WTC11 (cell line): ENCODE measurements at places on chromosomes 5 and 9.

- DNase-seq, result peak; percentile 8
Measured at GRCh38 chr9:136854842-136855460, 2.8 kb downstream of the MAMDC4 start.

DNA sequence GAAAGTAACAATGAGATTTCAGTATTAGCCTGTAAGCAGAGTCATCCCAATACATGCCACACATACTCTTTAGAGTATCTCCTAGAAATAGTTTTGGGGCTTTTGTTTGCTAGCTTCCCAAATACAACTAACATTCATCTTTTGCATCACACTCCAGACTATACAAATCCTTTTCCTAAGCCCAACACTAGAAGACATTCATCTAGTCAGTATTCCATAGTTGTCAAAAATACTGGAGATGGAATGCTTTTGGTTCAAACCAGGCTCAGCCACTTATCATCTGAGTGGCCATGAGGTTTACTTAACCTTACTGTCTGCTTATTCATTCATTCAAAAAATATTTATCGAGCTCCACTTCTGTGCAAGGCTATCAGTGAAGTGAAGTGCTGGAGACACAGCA lies 205.1 kb upstream of the SGCD start:
- no peak for DNase-seq

DNA sequence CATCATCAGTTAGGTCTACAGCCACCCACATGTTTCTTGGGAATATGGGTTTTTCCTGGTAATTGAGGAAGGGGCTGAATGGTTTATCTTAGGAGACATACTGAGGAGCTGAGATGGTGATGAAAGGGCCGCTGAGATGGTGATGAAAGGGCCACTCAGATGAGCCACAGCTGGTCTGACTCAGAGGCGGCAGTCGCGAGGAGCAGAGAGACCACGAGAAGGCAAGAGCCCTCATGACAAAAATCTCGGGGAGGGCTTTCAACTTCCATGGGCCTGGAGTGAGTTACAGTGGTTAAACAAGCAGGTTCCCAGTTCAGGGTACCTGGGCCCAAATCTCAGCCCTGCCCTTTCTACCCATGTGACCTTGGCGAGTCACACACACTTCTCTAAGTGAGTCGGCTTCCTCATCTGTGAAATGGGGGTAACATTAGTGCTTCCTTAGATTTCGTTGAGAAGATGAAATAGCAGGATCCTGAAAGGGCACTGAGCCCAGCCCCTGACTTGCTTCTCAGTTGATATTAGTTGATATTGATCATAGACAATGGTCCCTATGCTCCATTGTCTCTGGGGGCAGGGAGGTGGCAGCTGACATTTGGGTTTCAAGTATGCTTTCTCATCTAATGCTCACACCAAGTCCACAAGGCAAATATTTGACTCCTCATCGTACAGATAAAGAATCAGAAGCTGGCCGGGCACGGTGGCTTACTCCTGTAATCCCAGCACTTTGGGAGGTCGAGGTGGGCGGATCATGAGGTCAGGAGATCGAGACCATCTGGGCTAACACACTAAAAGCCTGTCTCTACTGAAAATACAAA lies 169.5 kb downstream of the RGS3 start:
- no peak for DNase-seq

DNA sequence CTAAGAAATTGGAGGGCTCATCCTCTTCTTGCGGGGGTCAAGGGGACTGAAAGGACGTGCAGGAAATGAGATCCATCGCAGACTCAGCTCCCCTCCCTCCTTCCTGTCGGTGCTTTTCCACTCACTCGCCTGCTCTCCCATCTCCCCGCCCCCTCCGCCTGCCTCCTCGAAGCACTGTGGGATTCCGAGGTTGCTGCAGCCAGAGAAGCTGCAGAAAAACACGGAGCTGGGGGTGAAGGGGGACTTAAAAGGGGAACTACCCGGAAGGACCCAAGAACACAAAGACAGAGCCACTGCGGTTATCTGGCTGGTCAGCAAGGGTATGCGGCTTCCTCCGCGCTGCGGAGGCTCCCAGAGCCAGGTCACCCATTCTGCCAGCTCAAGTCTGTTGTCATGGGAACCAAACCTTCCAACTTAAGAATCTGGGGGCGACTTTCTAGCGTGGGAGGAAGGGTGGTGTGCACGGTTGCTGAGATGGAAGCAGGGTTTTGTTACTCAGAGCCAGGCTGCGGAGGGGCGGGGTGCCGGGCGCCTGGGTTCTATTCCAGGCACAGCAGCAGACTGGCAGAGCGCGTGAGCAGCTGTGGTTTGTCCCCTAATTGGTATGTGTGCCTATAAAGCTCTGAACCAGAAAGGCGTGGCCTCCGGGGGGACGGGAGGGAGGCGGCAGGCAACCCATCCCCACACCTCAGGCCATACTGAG lies 24.9 kb downstream of the PCDHGC5 start:
- peak; percentile 69 for DNase-seq

- no peak for DNase-seq
Measured at GRCh38 chr5:169272731-169273427, 28.1 kb downstream of the SLIT3 start.

GRCh38 chr5:143177263-143177983 lies 226.1 kb downstream of the NR3C1 start:
- DNase-seq, result no peak

DNA sequence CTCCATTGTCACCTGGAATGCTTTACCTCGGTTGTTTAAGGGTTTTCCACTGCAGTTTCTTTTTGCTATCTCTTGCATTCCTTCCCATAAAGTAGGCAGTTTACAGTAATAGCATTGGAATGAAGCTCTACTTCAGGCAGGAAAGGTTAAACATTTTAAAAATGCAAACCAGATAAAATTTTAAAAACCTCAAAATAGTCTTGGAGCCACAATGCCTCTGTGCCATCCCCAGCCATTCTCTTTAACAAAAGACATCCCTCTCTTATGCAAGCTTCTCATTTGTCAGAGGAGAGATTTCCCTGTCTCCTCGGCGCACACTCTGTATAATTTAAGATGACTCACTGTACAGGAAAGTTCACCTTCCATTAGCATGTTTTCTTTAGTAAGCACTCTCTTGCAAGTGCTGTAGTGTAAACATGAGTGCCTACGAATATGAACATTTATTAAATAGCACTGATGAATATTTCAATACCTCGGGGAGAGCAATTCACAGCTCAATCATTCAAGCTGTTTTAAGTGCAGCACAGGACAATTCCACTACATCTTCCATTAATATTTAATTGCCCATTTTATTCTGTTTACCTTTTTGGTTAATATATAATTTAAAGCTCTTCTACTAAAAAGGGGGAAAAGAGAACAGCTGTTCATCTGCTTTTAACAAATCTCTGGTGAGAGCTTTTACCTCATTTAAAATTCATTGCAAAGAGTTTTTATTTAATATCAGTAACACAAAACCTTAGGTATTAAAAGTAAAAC lies 343.6 kb downstream of the SPATA31D1 start:
- no peak for DNase-seq

DNA sequence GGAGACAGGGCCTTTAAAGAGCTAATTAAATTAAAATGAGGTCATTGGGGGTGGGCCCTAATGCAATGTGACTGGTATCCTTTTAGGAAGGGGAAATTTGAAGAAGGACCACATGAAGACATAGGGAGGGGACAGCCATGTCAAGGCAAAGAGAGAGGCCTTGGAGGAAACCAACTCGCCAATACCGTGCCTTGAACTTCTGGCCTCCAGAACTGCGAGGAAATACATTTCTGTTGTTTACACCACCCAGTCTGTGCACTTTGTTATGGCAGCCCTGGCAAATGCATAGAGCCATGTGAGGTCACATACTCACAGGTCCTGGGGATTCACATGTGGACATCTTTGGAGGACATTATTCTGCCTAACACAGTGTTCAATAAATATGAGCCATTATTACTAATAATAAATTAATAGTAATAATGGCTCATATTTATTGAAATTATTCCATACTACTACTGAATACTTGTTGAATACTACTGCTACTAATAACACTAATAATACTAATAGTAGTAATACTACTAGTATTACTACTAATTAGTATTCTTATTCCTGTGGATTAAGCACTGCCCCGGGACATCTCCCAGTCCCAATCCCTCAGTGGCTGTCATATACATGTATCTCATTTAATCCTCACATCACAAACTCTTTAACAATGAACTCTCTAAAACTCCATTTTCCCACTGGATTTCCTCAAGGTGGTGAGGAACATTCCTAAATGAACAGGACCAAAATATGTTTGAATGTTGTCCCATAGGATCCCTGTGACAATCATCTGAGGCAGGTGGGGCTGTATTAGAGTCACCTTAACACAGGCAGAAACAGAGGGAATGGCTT lies 8.4 kb downstream of the TRAF1 start:
- DNase-seq, result no peak

DNA sequence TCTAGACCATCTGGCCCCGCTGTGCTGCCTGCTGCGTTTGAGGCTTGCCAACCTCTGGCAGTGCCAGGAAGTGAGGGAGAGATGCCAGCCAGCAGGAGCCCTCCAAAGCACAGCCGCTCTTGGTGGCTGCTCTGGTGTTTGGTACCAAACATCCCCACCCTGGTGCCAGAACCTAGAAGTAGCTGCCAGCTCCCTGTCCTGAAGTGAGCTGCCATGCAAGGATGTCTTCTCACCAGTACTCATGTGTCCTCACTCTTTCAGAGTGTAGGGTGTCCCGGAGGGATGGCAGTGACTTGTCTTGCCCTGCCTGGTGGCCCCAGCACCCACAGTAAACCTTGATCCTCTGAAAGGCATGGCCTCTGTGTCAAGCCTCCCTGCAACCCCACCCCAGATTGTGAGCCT lies 43.4 kb downstream of the AMBP start:
- no peak for DNase-seq

DNA sequence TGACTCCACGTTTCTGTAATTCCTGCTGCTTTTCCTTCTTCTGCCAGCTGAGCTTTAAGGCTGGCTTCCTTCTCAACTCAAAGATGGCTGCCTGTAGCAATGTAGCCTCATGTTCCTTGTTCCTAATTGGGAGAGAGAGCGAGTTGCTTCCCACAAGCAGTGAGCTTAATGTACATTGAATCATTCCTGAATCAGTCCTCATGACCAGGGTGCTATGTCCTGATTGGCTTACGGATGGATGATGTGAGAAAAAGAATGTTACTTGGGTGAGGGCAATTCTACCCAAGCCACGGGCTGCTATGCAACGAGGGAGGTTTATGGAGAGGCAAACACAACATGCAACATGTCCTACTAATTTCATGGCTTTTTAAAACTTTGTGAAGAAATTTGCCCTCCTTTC lies 356.2 kb downstream of the RASEF start:
- DNase-seq, result no peak

DNA sequence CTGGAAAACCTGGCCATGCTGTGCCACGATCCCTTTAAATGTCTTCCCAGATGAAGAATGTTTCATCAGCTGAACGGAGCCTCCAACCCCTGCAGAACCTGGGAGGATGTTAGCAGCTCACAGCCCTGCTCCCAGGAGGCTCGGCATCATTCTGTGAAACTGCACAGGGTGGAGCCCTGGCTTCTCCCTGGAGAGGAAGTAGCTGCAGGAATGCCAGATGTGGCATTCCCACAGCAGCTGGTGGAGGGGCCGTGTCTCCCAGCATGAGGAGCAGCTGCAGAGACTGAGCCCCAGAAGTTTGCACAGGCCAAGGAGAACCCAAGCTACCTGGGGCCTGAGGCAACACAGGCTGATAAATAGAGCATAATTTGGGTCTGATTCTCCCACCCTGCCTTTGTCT lies 165.8 kb upstream of the MAP3K1 start:
- no peak for DNase-seq

GRCh38 chr5:134714120-134714519 lies 24.2 kb upstream of the CAMLG start:
- no peak for DNase-seq

DNA sequence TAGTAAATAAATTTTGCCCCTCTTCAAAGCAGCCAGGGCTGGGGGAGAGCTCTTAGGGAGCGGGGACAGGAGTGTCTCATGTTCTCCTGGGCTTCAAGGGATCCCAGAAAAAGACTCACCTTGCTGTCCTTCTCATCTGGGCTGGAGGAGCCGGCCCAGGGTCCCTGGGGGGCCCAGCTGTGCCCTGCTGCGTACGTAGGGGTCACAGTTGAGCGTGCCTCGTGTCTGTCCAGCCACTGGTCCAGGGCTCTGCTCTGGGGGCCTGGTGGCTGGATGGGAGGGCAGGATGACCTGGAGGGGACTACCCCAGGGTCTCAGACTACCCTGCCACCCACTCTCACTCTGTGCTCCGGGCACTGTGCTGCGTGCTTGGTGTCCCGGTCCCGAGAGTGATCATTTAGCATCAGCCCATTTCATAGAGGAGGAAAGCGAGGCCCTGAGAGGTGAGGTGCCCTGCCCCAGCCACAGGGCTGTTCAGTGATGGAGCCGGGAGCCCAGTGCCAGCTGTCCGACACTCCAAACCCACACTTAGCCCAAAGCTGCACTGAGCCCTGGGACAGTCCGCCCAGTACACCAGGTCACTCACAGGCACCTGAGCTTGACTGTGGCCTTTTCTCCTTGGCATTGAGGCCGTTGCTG lies 26.2 kb upstream of the TDRD7 start:
- no peak for DNase-seq

DNA sequence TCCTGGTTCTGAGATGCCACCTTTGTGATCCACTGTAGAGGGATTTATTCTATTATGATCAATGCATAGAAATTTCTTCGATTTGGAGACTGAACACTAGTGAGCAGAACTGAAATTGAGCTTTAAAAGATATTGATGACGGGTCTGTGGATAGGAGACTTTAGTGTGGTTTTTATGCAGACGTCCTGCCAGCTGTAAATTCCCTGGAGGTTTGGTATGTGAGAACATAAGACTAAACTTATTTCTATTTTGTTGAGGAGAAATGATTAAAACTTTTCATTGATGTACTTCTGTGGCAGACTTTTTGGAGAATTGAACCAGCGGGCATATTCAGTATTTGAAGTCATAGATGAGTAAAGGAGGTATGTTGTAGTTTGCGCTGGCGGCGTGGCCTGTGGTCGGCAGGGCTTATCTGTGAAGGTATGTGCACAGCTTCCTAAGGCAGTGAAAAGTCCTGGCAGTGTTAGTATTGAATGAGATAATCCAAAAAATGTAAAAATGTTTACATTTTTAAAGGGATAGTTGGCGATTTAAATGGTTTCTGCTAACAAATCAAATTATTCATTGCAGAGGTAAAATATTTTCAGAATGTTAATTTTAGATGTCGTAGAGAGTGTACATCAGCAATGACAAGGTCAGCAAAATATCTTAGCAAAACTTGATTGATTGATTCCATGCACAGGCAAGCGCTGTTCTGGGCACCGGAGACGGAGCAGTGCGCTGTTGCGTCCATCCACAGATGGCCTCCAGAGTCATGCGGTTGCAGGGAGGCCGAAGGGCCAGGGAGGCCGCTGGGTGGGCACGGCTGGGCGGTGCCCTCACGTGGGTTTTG lies 20.4 kb downstream of the TENT4A start:
- DNase-seq, result no peak

- no peak for DNase-seq
Measured at GRCh38 chr5:74126294-74126693, 500.3 kb downstream of the ARHGEF28 start.

DNA sequence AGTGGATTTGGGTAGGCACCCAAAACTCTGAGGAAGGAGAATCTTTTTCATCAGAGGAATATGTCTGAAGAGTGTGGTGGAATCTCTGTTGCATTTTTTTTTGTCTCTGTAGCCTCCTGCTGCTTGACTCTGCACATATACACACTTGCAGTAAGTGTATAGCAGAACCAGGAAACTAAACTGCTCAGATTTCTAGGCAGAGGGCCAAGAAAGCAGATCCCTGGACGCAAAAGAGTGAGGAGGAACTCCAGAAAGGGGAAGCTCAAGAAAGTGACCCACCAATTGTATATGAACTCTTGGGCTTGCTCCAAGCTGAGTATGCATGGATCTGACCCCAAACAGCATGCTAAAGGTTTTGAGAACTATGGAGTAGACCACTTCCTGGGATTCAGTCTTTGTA lies 181.8 kb downstream of the GADD45G start:
- DNase-seq, result no peak

- DNase-seq, result no peak
Measured at GRCh38 chr5:74127381-74128320, 501.7 kb downstream of the ARHGEF28 start.
